ENCODE measurements at places on chromosomes 5 and 9.

DNA sequence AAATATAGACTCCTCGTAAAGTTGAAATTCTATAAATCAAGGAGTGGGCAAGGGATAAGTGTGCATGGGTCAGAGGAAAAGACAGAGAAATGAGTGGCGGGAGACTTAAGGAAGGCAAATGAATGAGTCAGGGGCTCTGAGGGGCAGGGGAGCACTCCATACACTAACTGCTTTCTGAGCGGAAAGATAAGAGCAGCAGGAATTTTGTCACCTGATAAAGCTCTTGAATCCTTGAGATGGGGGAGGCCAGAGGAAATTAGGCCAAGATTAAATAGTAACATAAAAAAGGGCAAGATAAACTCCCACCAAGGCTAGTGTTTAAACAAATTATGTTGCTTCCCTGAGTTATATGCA lies 191.0 kb upstream of the S1PR3 start:
- DNase-seq: no peak

- no peak for DNase-seq
Observed at GRCh38 chr9:84620338-84620737, 49.2 kb upstream of the NTRK2 start.

- no peak for DNase-seq
Observed at GRCh38 chr5:137497396-137498290, 1.5 kb downstream of the SPOCK1 start.

DNA sequence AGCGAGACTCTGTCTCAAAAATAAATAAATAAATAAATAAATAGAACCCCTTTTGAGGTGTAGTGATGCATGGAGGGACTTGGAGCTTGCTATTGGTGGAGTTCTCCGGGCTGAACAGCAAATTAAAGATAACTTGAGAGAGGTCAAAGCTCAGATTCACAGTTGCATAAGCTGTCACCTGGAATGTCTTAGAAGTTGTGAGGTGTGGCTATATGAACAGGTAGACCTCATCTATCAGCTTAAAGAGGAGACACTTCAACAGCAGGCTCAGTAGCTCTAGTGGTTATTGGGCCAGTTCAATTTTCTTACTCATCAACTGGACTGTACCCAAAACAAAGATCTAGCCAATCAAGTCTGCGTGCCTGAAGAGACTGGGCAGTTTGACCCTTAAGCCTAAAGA lies 11.7 kb upstream of the STING1 start:
- DNase-seq: no peak

DNA sequence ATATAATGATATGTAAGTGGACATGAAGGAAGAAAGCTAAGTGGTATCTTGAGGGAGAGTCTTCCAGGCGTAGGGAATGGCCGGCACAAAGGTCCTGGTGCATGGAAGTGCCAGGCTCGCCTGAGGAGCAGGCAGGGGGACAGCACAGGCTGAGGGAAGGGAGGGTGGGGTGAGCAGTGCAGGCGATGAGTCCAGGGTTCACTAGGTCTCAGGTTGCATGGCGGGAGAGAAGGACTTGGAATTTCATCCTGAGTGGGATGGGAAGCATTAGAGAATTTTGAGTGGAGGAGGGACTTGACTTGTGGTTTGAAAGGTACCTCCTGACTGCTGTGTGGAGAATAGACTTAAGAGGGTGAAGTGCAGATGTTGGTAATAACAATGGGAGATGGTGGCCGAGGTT lies 268.9 kb downstream of the ARHGEF28 start:
- no peak for DNase-seq

DNA sequence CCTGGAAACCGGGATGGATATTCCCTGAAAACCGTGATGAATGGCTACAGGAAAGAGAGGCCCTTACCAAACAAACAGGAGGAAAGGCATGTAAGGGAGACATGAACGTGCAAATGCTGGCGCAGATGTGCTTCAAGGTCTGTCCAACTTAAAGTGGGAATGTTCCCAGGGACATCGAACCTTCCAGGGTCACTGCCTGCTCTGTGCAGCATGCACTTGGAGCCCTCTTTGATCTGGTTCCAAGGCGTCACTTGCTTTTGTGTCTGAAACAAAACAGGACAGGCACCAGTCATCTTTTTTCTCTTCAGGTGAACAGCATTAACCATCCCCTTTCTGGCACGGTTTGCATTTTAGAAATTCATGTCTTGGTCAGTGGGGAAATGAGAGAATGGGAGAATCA lies 479.4 kb downstream of the RASEF start:
- DNase-seq: no peak

DNA sequence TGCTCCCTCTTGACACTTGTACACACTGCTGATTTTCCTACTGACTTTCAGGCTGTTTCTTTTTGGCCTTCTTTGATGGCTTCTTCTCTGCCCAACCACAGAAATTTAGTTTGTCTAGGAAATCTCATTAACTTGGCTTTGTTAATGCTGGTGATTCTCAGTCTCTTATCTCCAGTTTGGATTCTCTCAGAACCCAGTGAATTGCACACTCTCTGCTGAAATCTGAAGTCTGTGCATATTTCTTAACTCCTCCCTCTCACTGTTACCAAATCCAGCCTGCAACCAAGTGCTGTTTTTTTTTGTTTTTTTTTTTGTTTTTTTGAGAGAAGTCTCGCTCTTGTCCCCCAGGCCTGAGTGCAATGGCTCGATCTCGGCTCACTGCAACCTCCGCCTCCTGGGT lies 117.2 kb downstream of the CDC42SE2 start:
- DNase-seq: no peak

GRCh38 chr5:176541338-176542134 lies 4.3 kb upstream of the RNF44 start:
- DNase-seq: peak; percentile 69

DNA sequence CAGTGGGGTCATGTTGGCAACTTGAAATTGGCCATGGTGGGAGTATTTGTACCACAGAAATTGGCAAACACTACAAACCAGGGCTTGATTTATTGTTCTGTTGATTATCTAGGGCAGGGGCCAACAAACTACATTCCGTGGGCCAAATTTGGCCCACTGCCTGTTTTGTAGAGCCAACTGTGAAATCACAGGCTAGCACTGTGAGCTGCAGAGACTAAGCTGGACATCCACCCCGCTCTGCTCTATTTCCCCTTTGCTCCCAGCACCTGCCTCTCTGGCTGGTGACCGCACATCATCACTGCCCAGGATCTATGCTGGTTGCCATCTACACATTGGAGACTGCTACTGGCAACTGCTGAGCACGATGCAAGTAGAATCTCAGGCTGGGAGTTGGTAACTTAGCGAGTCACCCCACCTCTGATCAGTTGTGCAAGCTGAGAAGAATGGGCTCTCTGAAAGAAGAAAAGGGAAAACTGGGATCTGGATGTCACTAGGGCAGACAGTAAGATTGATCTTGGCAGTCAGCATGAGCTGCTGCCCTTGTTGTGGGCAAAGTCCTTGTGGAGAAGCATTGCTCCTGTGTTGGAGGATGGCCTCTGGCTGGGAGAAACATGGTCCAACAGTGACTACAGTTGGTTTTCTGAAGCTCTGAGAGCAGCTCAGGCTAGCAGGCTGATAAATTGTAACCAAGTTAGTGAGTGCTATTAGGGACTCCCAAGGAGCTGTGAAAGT lies 144.7 kb upstream of the RAD23B start:
- DNase-seq: no peak

- DNase-seq: no peak
Observed at GRCh38 chr9:110124439-110124838, 83.5 kb downstream of the C9orf152 start.

DNA sequence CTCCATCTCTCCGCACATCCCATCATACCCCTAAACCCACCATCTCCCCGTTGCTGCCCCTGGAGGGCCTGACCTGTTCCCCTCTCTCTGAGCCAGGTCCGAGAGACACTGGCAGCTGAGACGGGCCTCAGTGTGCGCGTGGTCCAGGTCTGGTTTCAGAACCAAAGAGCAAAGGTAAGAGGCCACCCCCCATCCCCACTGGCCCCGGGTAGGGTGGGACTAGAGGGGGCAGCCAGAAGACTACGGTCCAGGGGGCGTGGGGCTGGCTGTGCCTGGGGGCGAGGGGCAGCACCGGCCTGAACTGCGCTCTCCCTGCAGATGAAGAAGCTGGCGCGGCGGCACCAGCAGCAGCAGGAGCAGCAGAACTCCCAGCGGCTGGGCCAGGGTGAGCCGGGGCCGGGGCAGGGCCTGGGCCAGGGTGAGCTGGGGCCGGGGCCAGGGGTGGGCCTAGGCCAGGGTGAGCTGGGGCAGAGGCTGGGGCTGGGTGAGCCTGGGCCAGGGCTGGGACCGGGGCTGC lies 79.8 kb downstream of the LMX1B start:
- DNase-seq: no peak

DNA sequence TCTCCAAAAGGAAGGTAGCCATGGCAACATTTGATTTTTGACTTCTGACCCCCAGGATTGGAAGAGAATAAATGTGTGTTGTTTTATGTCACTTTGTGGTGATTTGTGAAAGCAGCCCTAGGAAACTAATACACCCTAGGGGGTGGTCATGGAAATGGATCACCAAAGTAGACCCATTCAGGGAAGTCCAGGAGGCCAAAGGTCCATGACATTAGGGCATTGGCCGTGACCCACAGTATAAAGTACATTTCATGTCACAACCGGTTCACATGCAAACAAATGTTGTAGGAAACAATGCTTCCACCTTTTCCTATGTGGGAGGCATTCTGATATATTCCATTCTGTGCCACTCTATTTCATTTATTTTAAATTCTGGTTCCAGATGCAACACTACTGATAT lies 128.4 kb downstream of the ADAMTS12 start:
- no peak for DNase-seq

- no peak for DNase-seq
Observed at GRCh38 chr9:110538647-110539041, 40.9 kb downstream of the SVEP1 start.

- DNase-seq: no peak
Observed at GRCh38 chr9:104958751-104959150, 30.8 kb upstream of the ABCA1 start.

DNA sequence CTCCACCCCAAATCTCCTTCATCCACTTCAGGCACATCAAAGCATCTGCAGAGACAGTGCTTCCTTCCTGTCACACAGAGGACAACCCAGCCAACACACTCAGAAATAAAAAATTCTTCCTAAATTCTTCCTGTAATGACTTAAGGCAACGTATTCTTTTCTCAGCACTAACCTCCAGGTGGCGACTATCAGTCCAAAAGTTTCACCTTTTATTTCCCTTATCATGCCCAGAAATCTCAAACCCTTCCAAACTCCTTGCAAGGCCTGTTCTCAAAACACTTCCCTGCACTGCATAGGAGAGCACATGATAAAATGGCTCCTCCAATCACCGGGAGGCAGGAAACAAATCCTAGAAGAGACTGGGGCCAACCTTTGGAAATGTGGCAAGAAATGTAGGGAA lies 35.1 kb downstream of the SLIT3 start:
- no peak for DNase-seq
